ENCODE measurements at places on chromosomes 5 and 9.

GRCh38 chr9:107138261-107138992 is 144.7 kb upstream of the RAD23B start:
- DNase-seq = no peak

DNA sequence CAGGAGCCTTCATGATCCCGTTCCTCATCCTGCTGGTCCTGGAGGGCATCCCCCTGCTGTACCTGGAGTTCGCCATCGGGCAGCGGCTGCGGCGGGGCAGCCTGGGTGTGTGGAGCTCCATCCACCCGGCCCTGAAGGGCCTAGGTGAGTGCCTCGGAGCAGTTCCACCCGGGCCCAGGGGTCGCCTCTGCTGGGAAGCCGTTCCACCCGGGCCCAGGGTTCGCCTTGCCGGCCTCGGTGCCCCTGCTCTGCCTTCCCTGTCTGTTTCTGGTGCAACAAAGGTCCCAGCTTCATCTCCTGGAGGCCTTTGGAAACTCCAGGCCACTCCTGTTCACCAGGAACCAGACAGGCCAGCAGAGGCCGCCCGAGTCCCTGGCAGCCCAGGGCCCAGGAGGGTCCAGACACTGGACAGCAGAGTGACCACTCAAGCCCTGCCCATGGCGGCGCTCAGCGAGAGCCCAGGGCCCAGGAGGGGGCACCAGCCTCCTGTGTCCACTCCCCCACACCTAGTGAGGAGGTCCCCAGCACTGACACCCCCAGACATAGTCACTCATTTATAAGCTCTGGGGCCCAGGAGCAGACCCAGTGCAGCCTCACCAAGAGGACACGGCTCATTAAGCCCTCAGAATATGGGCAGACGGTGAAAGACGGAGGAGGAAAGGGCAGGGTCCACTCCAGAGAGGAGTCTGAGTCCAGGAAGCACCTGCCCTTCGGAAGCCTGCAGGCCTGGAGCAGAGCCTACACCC is 7.5 kb downstream of the SLC6A19 start:
- no peak for DNase-seq

GRCh38 chr5:67187006-67187715 is 9.4 kb downstream of the CD180 start:
- DNase-seq = no peak

GRCh38 chr9:93576258-93577077 is at the start of gene PHF2:
Gene PHF2 (plus strand): TSS chr9:93576584. CDS start chr9:93576774, 190 bp downstream.
- no peak for DNase-seq

- no peak for DNase-seq
These were observed 152.0 kb upstream of the SV2C start for GRCh38 chr5:75931175-75931574.

GRCh38 chr9:133155156-133155555 is 8.6 kb downstream of the GBGT1 start:
- DNase-seq = no peak

GRCh38 chr9:94112716-94113465 is 28.6 kb downstream of the PTPDC1 start:
- DNase-seq = no peak
